GM13977 (cell line): ENCODE measurements at places on chromosomes 13 and 19.

- DNase-seq: no peak
Measured at GRCh38 chr19:21812448-21812847, 23.5 kb downstream of the ZNF43 start.

DNA sequence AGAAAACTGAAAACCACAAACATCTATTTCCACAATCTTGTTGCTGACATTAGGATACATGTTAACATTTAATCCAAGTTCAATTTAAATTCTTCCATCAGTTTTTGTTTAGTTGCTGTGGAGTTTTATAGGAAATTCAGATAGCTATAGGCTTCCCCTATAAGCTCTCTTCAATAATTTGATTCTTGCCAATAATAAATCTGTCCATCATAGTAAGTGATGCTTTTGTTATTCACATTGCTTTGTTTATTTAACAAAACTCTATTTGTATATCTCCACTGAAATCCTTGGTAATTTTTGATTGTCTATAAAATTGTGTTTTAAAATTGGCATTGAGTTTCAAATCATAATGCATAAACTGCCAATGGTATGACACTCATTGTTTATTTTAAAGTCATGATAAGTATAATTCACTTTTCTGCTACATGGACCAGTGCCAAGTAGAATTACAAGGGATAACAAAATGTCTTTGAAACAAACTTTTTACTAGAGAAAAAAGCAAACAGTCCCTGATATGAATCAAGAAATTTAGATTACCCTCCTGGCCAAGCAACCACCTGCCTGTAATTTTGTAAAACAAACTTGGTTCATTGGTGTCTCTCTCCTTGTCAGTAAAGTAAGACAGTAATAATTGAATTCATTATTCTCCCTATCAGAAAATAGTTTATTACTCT, 577.3 kb upstream of the GPC6 start:
- DNase-seq: no peak

- DNase-seq: no peak
Measured at GRCh38 chr13:112849500-112849899, 119.5 kb upstream of the MCF2L start.

- DNase-seq: peak; percentile 38
Measured at GRCh38 chr13:45353895-45354294, 12.9 kb upstream of the TPT1 start.

DNA sequence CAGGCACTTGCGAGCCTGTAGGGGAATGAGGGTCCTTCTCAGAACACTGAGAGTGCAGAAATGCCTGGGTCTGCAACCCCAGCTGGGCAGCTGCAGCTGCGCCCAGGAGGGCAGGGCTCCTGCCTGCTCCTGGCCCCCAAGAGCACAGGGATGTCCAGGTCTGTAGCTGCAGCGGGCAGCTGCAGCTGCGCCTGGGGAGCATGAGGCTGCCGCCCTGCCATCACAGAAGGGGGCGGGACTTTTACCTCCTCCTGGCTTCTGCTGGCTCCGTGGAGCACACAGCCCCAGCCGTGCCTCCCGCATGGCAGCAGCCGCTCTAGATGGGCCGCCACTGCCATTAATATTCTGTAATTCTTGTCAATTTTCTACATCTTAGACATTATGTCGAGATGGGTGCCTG, 17.8 kb downstream of the CPB2 start:
- DNase-seq: no peak

DNA sequence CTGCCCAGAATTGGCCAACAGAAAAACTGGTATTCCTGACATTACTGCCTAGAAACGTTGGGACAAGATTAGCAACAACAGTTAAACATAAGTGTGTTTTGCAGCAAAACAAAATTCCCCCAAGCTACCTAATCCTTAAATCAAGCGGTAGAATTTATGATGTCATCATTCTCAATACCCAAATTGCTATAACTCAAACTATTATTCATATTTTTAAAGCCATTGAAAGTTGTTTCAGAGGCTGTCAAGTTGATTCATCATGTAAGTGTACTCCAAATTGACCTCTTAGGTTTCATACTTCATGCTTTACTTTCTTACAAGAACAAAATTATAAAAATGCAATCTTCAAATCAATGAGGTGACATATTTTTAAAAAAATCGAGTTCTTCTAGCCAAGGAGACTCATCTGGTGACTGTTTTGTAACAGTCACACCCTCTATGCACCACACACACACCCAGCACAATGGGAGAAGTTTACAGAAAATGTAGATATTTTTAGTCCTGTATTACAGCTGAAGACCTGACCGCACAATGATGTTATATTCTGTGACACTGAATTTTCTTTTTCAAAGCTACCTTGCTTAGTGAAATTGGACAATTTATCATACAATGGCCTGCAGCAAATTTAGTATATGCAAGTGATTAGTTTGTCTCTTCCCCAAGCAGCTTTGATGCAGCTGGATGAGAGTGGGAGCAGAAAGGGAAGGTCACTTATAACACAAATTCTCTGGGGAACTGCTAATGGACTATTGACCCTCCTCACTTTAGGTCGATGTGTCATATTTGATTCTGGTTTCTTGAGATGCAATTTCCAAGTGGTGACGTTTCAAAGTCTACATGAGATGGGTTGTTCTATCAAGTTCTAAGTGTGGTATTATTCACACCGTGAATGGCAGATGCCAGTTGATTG, 345.3 kb upstream of the OBI1 start:
- DNase-seq: peak; percentile 6

GRCh38 chr13:94112227-94112626, 367.3 kb downstream of the DCT start:
- no peak for DNase-seq

GRCh38 chr13:23583491-23583890, 13.3 kb downstream of the TNFRSF19 start:
- DNase-seq: no peak

DNA sequence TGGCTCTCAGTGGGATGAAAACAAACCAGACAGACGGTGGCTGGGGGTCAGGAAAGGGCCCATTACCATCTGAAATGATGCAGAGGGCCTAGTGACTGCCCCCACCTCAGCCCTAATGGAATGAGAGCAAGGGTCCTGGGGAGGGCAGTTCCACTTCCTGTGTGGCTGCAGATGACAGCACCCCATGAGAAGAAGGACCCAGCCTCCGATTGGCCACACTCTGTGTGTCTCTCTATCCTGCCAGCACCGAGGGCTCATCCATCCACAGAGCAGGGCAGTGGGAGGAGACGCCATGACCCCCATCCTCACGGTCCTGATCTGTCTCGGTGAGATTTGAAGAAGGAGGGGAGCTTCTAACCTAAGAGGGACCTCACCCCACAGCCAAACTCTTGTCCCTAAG, 498 bp downstream of the LILRB1 start:
- DNase-seq: no peak

GRCh38 chr13:46516599-46517338, 36.2 kb upstream of the LRCH1 start:
- DNase-seq: no peak

DNA sequence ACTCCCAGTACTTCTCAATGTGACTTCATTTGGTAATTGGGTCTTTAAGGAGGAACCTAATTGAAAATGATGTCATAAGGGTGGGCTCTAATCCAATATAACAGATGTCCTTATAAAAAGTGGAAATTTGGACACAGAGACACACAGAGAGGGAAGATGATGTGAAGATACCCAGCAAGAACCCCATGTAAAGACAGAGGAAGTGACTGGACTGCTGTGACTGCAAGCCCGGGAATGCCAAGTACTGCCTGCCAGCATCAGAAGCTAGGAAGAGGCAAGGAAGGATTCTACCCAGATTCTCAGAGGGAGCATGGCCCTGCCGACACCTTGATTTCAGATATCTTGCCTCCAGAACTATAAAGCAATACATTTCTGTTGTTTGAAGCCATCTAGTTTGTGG, 239.3 kb downstream of the KCTD12 start:
- no peak for DNase-seq

GRCh38 chr13:73733706-73734105, 400.5 kb downstream of the KLF12 start:
- no peak for DNase-seq

GRCh38 chr19:32233885-32234284, 111.5 kb upstream of the ZNF507 start:
- DNase-seq: no peak

DNA sequence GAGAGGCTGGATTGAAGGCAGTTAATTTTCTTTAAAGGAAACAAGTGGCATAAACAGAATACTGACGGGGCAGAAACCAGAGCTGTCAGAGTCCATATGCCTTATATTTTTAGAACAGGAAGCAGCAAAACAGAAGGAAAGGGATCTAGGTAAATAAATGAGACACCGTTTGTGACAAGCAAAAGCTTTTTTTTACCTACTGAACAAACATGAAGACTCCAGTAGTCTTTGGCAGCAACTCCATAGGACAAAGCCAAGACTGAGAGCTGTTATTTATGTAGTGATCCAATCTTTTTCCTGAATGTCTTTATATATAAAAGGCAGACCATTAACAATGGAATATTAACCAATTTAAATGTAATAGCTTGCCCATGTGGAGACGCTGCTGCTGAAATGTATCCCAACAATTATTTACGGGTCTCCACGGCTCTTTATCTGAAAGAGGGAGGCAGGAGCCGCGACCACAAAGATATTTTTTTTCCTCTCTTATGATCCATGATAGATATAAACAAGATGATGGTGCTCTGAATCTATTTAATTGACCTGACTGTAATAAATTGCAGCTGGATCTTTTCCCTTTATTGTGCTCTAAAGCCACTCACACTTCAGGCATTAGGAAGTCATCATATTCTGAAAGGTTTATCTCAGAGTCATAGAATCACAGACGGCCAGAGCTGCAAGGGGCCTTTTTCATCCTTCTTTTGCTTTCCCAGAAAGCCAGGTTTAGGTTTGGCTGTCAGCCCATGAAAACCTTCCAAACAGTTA, 687.8 kb downstream of the EFNB2 start:
- no peak for DNase-seq

DNA sequence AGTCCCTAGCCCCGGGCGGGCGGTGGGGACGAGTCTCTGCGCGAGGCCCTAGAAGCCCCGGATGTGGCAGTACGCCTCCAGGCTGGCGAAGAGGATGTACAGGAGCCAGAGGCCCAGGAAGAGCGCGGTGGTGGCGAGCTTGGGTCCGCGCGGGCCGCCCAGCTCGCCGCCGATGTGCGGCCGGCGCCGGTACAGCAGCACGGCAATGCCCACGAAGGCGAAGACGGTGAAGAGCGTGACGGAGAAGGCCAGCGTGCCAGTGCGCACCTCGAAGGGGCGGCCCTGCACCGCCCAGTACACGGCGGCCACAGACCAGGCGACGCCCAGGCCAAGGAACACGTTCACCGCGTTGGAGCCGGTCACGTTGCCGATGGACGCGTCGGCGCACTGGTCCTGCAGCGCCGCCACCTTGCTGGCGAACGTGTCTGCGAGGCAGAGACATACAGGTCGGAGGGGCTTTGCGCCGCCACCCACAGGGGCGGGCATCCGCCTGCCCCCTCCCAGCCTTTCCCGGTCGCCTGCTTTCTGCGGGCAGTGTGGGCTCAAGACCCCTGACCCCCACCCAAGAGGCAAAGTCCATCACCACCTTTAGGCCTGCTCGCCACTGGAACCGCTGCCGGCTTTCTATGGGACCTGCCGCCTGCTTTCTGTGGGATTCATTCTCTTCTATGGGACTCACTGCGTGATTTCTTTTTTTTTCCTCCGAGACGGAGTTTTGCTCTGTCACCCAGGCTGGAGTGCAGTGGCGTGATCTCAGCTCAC, 10.9 kb upstream of the MEIS3 start:
- DNase-seq: no peak

GRCh38 chr19:46958532-46958931, 61.1 kb upstream of the NPAS1 start:
- no peak for DNase-seq

DNA sequence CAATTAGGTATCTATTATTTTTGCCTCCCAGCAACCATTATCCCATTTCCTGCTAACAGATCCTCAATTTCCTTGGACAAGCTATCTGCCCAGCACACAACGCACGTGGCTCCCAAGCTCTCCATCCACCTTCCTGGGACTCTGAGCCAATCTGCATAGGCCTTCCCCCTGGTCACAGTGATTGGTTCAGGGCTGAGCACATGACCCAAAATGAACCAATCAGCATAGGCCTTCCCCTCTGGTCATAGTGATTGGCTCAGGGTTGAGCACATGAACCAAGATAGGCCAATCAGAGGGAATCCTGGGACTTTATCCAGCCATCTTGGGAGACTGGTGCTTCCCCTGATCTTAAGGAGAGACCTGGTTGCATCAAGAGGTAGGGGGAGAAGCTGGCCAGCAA, 5.8 kb downstream of the CPAMD8 start:
- no peak for DNase-seq

DNA sequence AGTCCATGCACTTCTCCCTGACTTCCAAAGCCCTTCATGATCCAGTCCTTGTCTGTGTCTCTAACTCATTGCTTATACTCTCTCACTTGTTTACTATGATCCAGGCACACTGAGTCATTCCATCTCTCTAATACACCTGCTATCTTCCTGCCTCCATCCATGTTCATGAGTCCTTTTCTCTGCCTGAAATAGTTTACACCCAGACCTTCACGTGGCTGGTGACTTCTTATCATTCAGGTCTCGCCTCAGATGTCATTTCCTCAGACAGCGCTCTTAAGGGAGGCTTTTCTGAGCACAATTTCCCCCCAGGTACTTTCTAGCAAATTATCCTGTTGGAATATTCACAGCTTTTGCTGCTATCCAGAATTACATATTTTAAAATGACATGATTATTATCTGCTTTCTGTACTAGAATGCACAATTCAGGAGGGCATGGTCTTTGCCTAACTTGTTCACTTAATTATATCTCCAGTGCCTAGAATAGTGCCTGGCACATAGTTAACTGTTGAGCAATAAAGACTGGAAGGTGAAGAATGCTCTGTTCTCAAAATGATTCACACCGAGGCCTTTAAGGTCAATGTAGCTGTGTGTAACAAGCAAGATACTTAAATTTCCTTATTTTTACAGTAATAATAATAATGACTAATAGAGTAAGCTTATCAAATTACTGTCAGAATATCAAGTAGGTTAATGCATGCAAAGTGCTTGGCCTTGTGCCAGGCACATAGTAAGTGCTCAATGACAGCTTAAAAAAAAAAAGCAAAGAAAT, 183.7 kb upstream of the SPRY2 start:
- DNase-seq: no peak

GRCh38 chr13:49044836-49045235, 69.1 kb downstream of the FNDC3A start:
- DNase-seq: no peak

- DNase-seq: no peak
Measured at GRCh38 chr13:33270895-33271538, 14.5 kb downstream of the STARD13 start.

GRCh38 chr13:21361123-21361522, 98.0 kb downstream of the ZDHHC20 start:
- DNase-seq: no peak

DNA sequence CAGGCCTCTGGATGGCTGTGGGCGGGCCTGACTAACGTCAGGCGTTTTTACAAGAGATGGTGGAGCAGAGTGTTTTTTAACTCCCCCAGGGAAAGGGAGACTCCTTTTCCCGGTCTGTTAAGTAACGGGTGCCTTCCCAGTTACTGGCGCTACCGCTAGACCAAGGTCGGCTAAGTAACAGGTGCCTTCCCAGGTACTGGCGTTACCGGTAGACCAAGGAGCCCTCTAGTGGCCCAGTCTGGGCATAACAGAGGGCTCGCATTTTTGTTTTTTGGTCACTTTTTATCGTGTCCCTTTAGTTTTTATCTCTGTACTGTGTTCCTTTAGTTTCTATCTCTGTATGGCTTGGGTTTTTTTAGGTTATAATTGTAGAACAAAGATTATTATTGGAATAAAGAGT, 10.0 kb downstream of the ZNF383 start:
- no peak for DNase-seq
